ENCODE measurements at places on chromosomes 16 and 17.

GRCh38 chr16:86251682-86252081 is 258.6 kb upstream of the FOXF1 start:
- no peaks in the 10 kb centered on the region for H3K27me3 ChIP-seq
- no peaks in the 10 kb centered on the region for H3K4me1 ChIP-seq
- H3K36me3 ChIP-seq, result no peaks in the 10 kb centered on the region
- H3K27ac ChIP-seq, result no peak overlapping the region

- H3K27ac ChIP-seq, result no peak overlapping the region
- no peak overlapping the region for H3K4me3 ChIP-seq
- peaks cover 10% of the 10 kb centered on the region for H3K4me1 ChIP-seq
- no peaks in the 10 kb centered on the region for H3K27me3 ChIP-seq
- peaks cover 13% of the 10 kb centered on the region for H3K36me3 ChIP-seq
- peak; percentile 33 for DNase-seq
Observed at GRCh38 chr16:30054959-30055553, 10.5 kb upstream of the ALDOA start.

DNA sequence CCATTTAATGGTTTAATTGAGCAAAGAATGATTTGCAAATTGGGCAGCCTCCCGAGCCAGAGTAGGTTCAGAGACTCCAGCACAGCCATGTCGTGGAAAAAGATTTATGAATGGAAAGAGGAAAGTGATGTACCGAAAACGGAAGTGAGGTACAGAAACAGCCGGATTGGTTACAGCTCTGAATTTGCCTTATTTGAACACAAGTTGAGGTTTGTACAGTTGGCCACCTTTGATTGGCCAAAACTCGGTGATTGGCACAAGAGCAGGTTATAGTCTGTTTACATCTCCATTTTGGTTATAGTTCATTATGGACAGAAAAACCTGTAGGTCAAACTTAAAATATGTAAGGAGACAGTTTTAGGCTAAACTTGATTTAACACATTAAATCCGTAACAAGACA is 44.5 kb downstream of the TENT4B start:
- H3K4me3 ChIP-seq, result no peak overlapping the region
- no peaks in the 10 kb centered on the region for H3K27me3 ChIP-seq
- peaks cover 9% of the 10 kb centered on the region for H3K4me1 ChIP-seq
- no peak overlapping the region for H3K27ac ChIP-seq
- no peaks in the 10 kb centered on the region for H3K36me3 ChIP-seq

DNA sequence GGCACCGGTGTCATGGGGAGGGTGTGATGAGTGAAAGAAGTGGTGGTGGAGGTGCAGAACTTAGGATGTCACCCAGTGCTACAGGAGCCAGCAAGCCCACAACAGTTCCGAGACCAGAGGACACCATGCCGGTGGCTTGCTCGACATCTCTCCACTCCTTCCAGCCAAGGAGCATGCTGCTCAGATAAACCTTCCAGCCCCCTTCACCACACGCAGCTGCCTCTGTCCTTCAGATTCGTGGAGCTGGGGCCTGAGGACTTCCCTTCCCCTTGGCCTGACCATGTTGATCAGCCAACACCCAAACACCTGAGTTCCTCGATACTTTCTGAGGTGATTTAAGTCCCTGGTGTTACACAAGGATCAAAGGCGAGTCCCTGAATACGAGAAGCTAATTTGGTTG is 188.8 kb upstream of the FOXF1 start:
- H3K27ac ChIP-seq, result no peak overlapping the region
- peaks cover 1% of the 10 kb centered on the region for H3K4me1 ChIP-seq
- DNase-seq, result no peak
- H3K27me3 ChIP-seq, result peaks cover 60% of the 10 kb centered on the region
- H3K36me3 ChIP-seq, result no peaks in the 10 kb centered on the region
- H3K4me3 ChIP-seq, result no peak overlapping the region

DNA sequence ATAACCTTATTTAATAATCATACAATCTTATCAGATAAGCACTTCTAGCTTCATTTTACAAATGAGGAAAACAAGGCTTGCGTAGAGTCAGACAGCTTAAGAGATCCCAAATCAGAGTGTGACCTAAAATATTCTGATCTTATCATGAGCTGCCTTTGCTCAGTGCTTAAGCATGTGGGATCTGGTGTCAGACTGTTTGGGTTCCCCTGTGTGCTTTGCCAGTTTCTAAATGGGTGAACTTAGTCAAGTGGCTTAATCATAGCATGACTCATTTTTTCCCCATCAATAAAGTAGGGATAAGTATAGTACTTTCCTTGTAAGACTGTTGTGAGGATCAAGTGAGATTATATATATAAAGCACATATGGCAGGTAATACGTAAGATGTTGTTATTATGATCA is 612.6 kb upstream of the C16orf82 start:
- H3K36me3 ChIP-seq, result no peaks in the 10 kb centered on the region
- H3K4me3 ChIP-seq, result no peak overlapping the region

DNA sequence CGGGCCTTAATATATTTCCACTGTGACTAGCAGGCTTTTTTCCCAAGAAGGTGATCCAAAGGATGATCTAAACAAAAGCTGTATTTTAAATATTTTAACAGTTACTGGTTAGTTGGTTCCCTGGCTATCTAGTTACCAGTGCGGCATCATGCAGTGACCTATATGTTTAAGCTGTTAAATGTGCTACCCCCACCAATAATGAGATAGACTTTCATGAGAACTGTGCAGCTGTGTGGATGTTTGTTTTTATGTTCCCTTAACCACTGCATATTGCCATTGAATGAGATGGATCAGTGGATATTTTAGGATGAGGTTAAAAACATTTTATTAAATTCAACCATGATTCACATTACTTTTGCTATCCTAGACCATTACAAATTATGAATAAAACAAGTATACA is 16.9 kb downstream of the ERN1 start:
- DNase-seq, result no peak
- H3K4me1 ChIP-seq, result no peaks in the 10 kb centered on the region
- H3K4me3 ChIP-seq, result no peak overlapping the region
- no peak overlapping the region for H3K27ac ChIP-seq
- no peaks in the 10 kb centered on the region for H3K27me3 ChIP-seq
- peaks cover 2% of the 10 kb centered on the region for H3K36me3 ChIP-seq

- H3K27ac ChIP-seq, result no peak overlapping the region
- H3K36me3 ChIP-seq, result no peaks in the 10 kb centered on the region
- H3K27me3 ChIP-seq, result peaks cover 51% of the 10 kb centered on the region
Observed at GRCh38 chr17:6496116-6496481, 51.8 kb downstream of the PIMREG start.

GRCh38 chr17:65079489-65079900 is 23.0 kb upstream of the GNA13 start:
- H3K4me3 ChIP-seq, result no peak overlapping the region
- no peak for DNase-seq
- H3K27me3 ChIP-seq, result no peaks in the 10 kb centered on the region
- H3K27ac ChIP-seq, result no peak overlapping the region

DNA sequence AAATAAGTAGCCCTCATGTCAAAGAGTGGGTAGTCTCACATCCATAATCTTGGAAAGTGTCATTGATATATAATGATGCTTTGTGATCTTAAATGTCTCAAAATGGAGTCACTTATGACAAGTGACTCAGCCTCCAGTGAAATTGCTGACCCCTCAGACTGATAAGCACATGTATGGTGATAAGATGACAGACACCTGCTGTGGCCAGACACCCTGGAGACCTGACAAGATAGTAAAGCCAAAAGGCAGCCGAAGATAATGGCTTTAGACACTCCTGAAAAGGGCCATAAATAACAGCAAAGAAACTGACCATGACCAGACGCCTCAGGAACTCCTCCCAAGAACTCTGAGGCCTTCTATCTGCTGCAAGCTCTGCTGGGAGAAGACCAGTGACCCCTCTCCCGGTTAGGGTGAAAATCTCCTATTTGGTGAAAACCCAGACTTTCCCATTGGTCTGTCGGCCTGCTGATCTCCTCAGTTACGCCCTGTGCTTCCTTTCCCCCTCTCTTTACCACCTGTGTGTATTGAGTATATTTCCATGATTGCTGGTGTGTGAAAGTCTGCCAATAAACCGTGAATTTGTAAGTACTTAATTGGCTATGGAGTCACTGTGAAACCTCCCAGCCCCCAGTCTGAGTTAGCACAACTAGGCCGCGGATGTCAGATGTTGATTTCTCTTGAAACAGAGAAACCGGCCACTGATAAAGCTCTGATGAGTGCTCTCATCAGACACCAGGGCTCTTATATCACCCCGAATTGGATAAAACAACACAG is 226.7 kb upstream of the MYOCD start:
- DNase-seq, result no peak
- H3K4me1 ChIP-seq, result no peaks in the 10 kb centered on the region
- H3K27me3 ChIP-seq, result no peaks in the 10 kb centered on the region
- H3K36me3 ChIP-seq, result no peaks in the 10 kb centered on the region

GRCh38 chr16:54070789-54071343 is 215.7 kb downstream of the IRX3 start:
- no peak overlapping the region for H3K4me3 ChIP-seq

- H3K4me1 ChIP-seq, result no peaks in the 10 kb centered on the region
- peak; percentile 38 for DNase-seq
- no peaks in the 10 kb centered on the region for H3K36me3 ChIP-seq
- H3K27ac ChIP-seq, result no peak overlapping the region
- H3K27me3 ChIP-seq, result no peaks in the 10 kb centered on the region
Observed at GRCh38 chr16:58306327-58306726, 11.5 kb upstream of the PRSS54 start.

DNA sequence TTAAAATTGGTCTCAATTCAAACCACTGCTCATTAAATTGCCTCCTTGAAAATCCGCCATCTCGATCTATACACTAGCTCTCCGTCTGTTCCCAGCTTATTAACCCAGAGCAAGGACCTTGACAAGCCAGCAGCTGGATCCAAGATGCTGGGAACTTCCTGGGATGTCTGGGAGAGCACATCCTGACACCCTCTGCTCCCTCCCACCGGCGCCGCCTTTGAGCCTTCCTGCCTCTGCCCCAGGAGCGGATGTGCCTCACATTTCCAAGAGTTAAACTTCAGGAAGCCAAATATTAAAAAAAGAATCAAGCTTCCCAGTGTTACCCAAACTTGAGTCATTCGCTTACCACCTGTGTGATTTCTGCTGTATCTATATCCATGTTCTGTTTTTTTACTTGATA is 107.9 kb downstream of the HAPSTR1 start:
- no peak overlapping the region for H3K27ac ChIP-seq
- no peaks in the 10 kb centered on the region for H3K4me1 ChIP-seq
- H3K4me3 ChIP-seq, result no peak overlapping the region
- H3K27me3 ChIP-seq, result no peaks in the 10 kb centered on the region

- H3K27ac ChIP-seq, result no peak overlapping the region
- no peaks in the 10 kb centered on the region for H3K4me1 ChIP-seq
- no peaks in the 10 kb centered on the region for H3K27me3 ChIP-seq
Observed at GRCh38 chr17:54505404-54505803, 395.2 kb upstream of the TOM1L1 start.

DNA sequence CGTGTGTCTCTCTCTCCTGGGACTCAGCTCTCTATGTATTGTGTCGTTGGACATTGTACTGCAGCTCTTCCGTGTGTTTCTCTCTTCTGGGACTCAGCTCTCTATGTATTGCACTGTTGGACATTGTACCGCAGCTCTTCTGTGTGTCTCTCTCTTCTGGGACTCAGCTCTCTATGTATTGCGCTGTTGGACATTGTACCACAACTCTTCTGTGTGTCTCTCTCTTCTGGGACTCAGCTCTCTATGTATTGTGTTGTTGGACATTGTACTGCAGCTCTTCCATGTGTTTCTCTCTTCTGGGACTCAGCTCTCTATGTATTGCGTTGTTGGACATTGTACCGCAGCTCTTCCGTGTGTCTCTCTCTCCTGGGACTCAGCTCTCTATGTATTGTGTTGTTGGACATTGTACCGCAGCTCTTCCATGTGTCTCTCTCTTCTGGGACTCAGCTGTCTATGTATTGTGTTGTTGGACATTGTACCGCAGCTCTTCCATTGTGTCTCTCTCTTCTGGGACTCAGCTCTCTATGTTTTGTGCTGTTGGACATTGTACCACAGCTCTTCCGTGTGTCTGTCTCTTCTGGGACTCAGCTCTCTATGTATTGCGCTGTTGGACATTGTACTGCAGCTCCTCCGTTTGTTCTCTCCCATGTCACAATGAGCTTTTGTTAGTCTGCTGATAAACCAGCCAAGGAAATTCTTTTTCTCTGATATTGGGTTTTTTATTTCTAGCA is 84.8 kb downstream of the RPTOR start:
- peaks cover 7% of the 10 kb centered on the region for H3K36me3 ChIP-seq
- no peak for DNase-seq
- H3K4me3 ChIP-seq, result no peak overlapping the region
- no peaks in the 10 kb centered on the region for H3K27me3 ChIP-seq

GRCh38 chr17:16987830-16988601 is 16.1 kb upstream of the TNFRSF13B start:
- DNase-seq, result peak; percentile 83
- H3K4me1 ChIP-seq, result peaks cover 25% of the 10 kb centered on the region
- no peak overlapping the region for H3K27ac ChIP-seq
- H3K27me3 ChIP-seq, result no peaks in the 10 kb centered on the region
- no peaks in the 10 kb centered on the region for H3K36me3 ChIP-seq
- no peak overlapping the region for H3K4me3 ChIP-seq

DNA sequence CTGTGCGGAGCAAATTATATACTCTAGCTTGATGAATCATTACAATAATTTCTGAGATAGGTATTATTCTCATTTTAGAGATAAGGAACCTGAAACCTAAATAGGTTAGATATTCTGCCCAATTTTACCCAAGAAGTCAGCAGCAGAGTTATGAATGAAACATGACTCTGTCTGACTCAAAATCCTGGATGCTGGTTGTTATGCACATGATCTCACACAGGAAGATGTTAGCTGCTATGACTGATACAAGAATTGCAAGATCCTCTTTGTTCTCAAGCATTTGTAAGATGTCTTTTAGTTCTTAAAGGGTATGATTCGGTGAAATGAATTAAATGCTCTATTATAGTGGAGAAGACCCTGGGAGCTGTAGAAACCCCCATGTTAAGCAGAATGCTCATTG is 447.8 kb downstream of the KIF2B start:
- no peaks in the 10 kb centered on the region for H3K36me3 ChIP-seq
- DNase-seq, result no peak
- no peak overlapping the region for H3K27ac ChIP-seq
- H3K4me3 ChIP-seq, result no peak overlapping the region
- no peaks in the 10 kb centered on the region for H3K27me3 ChIP-seq

- no peaks in the 10 kb centered on the region for H3K27me3 ChIP-seq
- no peak overlapping the region for H3K4me3 ChIP-seq
- no peak overlapping the region for H3K27ac ChIP-seq
- H3K36me3 ChIP-seq, result no peaks in the 10 kb centered on the region
Observed at GRCh38 chr17:62920300-62920699, 45.7 kb upstream of the TANC2 start.

DNA sequence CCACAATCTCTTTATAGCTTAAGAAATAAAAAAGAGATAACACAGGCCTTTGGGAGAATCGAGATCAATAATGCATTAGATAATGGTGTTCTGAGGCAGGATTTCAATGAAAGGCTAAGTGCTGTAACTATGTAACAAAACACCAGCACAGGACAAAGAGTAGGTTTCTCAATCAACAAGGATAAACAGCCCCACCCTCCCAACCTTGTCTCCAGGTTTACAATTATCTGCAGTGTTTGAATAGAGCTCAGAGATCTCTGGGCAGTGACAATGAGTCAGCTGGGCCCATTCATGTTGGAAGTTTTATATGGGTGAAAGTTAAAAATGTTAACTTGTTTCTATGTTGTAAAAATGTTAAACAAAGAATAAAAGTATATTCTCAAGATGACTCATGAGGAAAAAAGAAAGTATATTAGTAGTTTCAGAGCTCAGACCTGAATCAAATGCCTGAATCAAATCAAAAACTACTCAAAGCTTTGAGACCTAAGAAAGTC is 17.0 kb upstream of the KRT20 start:
- no peak for DNase-seq
- peaks cover 13% of the 10 kb centered on the region for H3K4me1 ChIP-seq
- H3K36me3 ChIP-seq, result no peaks in the 10 kb centered on the region
- H3K4me3 ChIP-seq, result no peak overlapping the region
- H3K27ac ChIP-seq, result peak overlapping the region; percentile 99

- H3K36me3 ChIP-seq, result peaks cover 74% of the 10 kb centered on the region
- no peaks in the 10 kb centered on the region for H3K27me3 ChIP-seq
- H3K27ac ChIP-seq, result no peak overlapping the region
- H3K4me3 ChIP-seq, result no peak overlapping the region
- DNase-seq, result peak; percentile 78
Observed at GRCh38 chr17:82623707-82624106, 24.5 kb downstream of the WDR45B start.
